ENCODE measurements at places on chromosomes 11 and 22. TPM values are rescaled to one million over a fixed set of nuclear protein-coding genes. Genes with fewer than 3 reads are reported as not detected.
A peak's percentile ranks its signal among the peaks of the same experiment; 100 is the strongest.

Gene LMO2
- total RNA-seq, result 0.92 TPM

Gene OR52A1
- total RNA-seq, result not detected

Gene MYBPC3
- 0.06 TPM for total RNA-seq

Gene RBMXL2
- total RNA-seq, result not detected

Gene CNIH2
- 5.7 TPM for total RNA-seq

Gene FOLR1
- total RNA-seq, result 9.6 TPM

Gene OR8B12
- not detected for total RNA-seq

- H3K4me1 ChIP-seq, result peaks cover 16% of the 10 kb centered on the region
- DNase-seq, result no peak
- no peaks in the 10 kb centered on the region for H3K27me3 ChIP-seq
- no peaks in the 10 kb centered on the region for H3K36me3 ChIP-seq
- no peak overlapping the region for H3K27ac ChIP-seq
These were observed 51.0 kb downstream of the SYTL2 start for GRCh38 chr11:85759915-85760314.

- H3K4me1 ChIP-seq, result no peaks in the 10 kb centered on the region
- H3K27me3 ChIP-seq, result no peaks in the 10 kb centered on the region
- no peak overlapping the region for H3K27ac ChIP-seq
- H3K36me3 ChIP-seq, result no peaks in the 10 kb centered on the region
These were observed 1734.0 kb upstream of the RAG2 start for GRCh38 chr11:38332046-38332445.

DNA sequence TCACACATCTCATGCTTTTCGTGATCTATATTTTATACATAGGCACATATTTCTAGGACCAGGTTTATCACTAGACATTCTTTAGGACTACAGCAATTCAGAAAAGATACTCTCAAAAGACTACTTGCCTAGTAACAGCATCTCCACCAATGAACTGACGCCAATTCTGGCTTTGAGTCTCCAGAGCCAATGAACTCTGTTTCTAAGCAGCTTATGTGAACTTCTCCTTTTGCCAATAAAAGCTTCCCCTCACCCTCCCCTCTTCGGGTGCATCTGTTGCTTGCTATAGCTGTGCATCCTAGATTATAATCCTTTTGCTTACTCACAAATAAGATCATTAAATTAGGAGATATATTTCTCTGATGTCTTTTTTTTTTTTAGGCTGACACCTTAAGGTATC, 11.4 kb upstream of the ANKK1 start:
- no peaks in the 10 kb centered on the region for H3K36me3 ChIP-seq
- no peaks in the 10 kb centered on the region for H3K27me3 ChIP-seq
- H3K27ac ChIP-seq, result no peak overlapping the region
- DNase-seq, result no peak

GRCh38 chr22:46791201-46791731, 28.8 kb downstream of the TBC1D22A start:
- no peaks in the 10 kb centered on the region for H3K36me3 ChIP-seq
- DNase-seq, result no peak
- no peaks in the 10 kb centered on the region for H3K4me1 ChIP-seq
- H3K27me3 ChIP-seq, result no peaks in the 10 kb centered on the region
- H3K27ac ChIP-seq, result no peak overlapping the region
- H3K4me3 ChIP-seq, result no peak overlapping the region

DNA sequence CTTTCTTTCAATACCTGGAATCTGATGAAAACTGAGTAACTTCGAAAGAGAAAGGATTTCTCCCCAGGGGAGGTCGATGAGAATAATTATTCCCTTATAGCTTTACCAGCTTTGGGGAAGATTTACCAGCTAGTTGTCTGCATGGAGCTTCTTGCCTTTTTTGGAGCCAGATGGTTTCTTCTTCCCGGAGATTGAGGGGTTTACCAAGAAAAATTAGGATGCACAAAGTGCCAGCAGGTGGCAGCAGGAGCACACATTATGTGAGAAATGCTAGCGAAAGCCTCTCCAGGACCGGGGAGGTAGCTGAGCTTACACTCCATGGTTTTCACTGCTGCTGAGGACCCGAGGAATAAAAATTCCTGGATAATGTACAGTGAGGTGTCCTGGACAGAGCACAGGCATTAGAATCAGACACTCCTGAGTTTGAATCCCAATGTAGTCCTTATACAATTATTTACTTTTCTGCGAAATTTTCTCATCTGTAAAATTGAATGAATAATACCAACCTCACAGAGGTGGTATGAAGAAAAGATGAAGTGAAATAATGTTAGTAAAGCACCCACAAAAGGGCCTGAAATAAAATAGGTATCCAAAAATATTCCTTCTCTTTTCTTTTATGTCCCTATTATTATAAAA, 46.0 kb upstream of the PARVA start:
- H3K36me3 ChIP-seq, result no peaks in the 10 kb centered on the region
- no peaks in the 10 kb centered on the region for H3K27me3 ChIP-seq
- H3K4me3 ChIP-seq, result peak overlapping the region; percentile 8
- peaks cover 13% of the 10 kb centered on the region for H3K4me1 ChIP-seq
- no peak overlapping the region for H3K27ac ChIP-seq
- peak; percentile 95 for DNase-seq

GRCh38 chr11:44923806-44924205, 26.9 kb downstream of the TP53I11 start:
- H3K36me3 ChIP-seq, result no peaks in the 10 kb centered on the region
- H3K27ac ChIP-seq, result no peak overlapping the region
- H3K4me3 ChIP-seq, result no peak overlapping the region
- no peaks in the 10 kb centered on the region for H3K27me3 ChIP-seq

DNA sequence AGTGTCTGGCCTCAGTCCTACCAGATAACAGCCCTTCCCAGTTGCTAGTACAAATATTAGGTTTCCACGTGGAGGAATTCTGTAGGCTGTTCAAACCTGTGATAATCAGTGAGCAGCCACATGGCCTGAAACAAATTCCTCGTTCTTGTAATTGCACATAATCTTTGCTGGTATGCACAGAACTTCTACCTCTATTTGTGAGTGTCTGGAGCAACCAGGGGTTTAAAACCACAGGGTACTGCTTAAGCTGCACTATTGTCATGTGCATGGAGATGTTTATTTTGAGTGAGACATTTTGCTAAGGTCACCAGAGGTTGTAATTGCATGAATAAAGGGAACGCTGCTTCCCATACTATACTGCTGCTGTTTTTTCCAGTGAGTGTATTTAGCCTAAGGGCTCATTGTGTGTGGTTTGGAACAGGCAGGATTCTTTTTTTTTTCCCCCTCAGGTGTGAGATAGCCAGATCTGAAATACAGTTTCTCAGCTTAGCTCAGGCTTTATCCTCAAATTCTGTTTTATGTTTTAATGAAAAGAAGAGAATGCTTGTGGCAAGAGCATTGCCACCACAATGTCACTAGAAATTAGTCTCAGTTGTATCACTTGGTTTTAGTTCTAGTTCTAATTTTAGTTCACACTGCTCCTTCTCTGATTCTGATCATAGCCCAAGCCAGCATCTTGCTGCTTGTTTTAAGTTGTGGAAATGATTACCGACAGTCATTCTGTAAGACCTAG, 60.5 kb downstream of the CYB5R2 start:
- peak overlapping the region; percentile 72 for H3K27ac ChIP-seq
- H3K27me3 ChIP-seq, result no peaks in the 10 kb centered on the region
- H3K4me3 ChIP-seq, result no peak overlapping the region
- H3K4me1 ChIP-seq, result peaks cover 18% of the 10 kb centered on the region
- H3K36me3 ChIP-seq, result no peaks in the 10 kb centered on the region

DNA sequence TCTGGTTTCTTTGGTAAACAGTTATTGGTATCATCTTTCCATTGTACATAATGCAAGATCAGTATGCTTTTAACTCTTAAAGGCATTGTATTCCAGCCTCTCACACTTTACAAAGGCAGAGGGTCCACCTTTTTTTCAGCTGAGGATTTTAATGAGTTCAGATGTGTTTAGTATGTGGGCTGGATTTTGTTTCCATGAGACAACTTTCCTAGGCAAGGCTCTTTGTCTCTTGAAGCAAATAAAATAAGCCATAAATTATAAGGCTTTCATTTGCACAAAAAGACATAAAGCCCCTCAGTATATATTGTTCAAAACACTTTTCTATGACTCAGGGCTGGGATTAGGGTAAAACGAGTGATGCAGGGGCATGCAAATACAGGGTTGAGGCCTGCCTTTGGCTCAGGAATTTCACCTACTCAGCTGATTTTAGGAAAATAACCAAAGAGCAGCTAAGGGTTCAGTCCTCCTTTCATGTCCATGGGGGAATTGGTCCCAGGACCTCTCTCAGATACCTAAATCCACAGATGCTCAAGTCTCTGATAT, 7.6 kb downstream of the MMP20 start:
- H3K27me3 ChIP-seq, result no peaks in the 10 kb centered on the region
- no peak overlapping the region for H3K27ac ChIP-seq
- no peak overlapping the region for H3K4me3 ChIP-seq

DNA sequence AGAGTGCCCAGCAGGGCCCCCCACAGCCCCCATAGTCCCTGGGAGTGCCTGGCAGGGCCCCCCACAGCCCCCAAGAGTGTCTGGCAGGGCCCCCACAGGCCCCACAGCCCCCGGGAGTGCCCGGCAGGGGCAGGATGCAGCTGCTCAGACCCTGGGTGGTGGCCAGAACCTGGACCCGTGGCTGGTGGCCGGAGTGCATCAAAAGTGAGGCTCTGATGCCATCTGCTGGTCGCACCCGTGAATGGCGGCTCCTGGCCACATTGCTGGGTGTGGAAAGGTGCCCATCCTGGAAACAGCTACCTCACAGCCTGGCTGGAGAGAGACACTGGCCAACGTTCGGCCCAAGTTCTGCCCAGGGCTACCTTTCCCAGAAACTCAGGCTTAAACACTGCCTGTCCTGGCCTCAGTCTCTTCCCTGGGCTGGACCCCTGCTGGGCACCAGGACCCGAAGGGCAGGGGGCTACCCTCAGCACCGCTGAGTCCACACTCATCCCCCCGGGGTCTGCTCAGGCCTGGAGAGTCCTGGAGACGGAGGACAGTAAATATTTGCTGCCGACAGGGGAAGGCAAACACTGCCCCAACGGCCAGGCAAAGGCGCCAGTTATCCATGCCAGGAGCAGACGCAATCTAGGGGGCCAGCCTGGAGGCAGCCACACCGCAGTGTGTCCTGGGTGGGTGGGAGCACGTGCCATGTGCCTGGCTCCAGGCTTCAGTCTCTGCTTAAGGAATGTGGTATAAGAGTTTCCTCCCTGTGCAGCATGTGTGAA, 4.4 kb downstream of the INS start:
- no peaks in the 10 kb centered on the region for H3K27me3 ChIP-seq
- no peaks in the 10 kb centered on the region for H3K36me3 ChIP-seq

- H3K27me3 ChIP-seq, result peaks cover 100% of the 10 kb centered on the region
- peaks cover 22% of the 10 kb centered on the region for H3K4me1 ChIP-seq
- no peaks in the 10 kb centered on the region for H3K36me3 ChIP-seq
- H3K27ac ChIP-seq, result no peak overlapping the region
- H3K4me3 ChIP-seq, result peak overlapping the region; percentile 82
- peak; percentile 43 for DNase-seq
These were observed 2.0 kb upstream of the BSX start for GRCh38 chr11:122983438-122984185.

DNA sequence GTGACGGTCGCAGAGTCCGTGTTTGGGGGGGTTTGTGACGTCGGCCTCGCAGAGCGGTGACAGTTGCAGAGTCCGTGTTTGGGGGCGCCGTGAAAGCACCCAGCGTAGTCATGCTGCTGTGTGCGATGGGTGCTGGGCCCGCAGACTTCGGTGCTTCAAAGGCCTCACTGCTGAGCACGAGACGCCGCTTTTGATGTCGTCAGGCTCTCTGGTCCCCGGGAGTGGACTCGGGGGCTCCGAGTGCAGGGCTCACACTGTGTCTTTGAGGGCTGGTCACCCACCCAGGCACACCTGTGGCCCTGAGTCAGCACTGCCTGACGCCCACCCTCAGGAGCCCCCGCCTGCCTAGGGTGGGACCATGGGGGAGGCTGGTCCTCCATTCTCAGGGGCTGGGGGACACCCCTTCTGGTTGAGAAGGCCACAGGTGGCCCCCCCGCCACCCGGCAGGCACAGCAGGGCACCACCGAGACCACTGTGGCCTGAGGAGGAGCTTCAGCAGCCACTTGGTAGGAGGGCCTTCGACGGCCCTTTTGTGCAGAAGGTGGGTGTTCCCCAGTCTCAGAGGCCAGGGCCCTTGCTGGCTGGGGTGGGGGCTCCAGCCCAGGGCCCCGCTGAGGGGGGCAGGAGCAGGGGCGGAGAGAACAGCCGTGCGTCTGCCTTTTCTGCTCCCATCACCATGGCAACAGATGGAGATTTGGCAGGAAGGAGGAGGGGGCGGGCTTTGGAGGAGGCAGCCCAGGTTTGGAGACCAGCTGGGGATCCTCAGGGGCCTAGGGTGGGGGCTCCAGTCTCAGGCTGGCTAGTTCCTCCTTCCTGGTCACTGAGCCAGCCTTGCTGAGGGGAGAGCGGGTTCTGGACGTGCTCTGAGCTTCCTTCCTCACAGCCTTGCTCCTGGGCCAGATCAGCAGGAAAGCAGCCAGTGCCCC, 20.9 kb downstream of the BRSK2 start:
- peak; percentile 73 for DNase-seq
- H3K4me1 ChIP-seq, result peaks cover 11% of the 10 kb centered on the region
- H3K27me3 ChIP-seq, result no peaks in the 10 kb centered on the region
- no peak overlapping the region for H3K4me3 ChIP-seq
- H3K36me3 ChIP-seq, result no peaks in the 10 kb centered on the region

DNA sequence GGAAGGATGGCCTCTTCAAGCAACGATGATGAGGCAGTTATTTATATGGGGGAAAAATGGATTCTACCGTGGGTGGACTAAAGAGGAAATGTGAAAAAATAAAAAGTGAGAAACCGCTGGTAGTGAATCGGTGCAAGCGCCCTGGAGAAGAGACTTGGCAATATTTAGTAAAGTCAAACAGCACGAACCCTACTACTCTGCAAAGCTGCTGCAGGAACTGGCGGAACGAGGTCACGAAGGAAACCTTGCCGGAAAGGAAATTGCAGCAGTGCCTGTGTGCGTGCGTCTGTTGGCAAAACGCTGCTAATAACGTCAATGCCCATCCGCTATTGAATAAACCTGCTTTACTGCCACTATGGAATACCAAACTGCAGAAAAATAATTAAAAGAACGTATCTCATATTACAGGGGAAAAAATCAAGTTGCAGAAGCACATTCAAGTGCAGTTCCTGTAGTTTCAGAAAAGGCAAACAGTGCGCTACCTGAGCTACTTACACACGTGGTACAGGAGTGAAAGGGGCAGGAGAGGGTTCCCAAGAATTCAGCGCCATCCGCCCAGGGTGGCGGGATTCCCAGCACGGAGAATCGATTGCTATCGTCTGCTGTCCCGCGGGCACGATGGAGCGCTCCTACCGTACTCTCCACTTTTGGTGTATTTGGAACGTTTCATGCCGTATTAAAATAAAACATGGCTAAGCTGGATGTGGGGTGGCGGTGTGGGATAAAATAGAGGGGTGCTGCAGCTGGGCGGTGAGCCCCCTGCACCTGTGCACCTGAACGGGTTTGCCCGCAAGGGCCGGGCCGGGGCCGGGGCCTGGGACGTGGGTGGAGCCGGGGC, 585 bp upstream of the NADSYN1 start:
- no peak overlapping the region for H3K27ac ChIP-seq
- peak overlapping the region; percentile 89 for H3K4me3 ChIP-seq
- peak; percentile 67 for DNase-seq

GRCh38 chr11:30009060-30009459, 7.8 kb downstream of the KCNA4 start:
- DNase-seq, result no peak
- no peaks in the 10 kb centered on the region for H3K36me3 ChIP-seq
- H3K27ac ChIP-seq, result no peak overlapping the region
- H3K27me3 ChIP-seq, result peaks cover 42% of the 10 kb centered on the region
- H3K4me1 ChIP-seq, result peaks cover 7% of the 10 kb centered on the region

GRCh38 chr11:6622261-6623171, 3.3 kb upstream of the TPP1 start:
- H3K4me3 ChIP-seq, result no peak overlapping the region
- H3K27ac ChIP-seq, result no peak overlapping the region
- no peaks in the 10 kb centered on the region for H3K36me3 ChIP-seq
- H3K4me1 ChIP-seq, result peaks cover 20% of the 10 kb centered on the region
- DNase-seq, result no peak
- H3K27me3 ChIP-seq, result no peaks in the 10 kb centered on the region
